ENCODE measurements at places on chromosomes 12 and 14.

DNA sequence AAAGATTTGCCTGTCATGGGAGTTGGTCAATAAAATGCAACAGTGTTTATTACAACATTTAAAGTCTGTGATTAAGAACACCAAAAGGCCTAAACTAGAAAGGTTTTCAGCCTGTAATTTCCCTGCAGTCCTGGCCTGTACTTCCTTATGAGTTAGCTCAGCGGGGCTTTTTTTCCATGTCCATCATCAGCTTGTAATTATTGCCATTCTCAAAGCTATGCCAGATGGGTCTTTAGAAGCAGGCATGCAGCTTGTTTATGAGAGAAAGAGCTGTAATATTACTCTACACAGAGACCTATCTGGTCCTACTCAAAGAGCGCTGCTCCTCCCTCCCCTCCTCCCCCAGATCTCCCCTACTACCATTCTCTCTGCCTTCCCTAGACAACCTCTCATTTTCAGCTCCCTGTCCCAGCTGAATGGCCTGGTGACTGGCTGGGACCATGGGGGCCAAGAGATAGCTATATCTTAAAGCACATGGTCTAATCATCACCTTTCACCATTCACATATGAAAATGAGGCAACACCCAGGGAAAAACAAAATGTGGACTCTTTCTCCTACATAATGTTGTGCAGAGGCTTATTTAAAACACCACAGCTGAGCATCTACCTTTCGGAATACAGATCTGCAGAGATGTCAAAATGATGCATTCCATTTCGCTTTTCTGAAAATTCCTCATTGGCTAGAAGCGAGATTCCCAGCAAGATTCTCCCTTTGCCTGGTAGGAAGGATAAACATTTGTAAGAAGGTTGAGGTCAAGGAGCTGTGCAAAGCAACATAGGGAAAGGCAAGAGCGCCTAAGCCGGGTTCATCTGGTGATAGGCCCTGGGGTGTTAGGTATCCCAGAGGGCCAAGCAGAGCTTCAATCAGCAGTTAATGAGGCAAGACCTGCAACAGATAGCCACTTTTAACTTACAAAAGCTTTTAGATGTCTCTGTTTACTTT is 209.7 kb upstream of the CDKN3 start:
- DNase-seq: no peak

DNA sequence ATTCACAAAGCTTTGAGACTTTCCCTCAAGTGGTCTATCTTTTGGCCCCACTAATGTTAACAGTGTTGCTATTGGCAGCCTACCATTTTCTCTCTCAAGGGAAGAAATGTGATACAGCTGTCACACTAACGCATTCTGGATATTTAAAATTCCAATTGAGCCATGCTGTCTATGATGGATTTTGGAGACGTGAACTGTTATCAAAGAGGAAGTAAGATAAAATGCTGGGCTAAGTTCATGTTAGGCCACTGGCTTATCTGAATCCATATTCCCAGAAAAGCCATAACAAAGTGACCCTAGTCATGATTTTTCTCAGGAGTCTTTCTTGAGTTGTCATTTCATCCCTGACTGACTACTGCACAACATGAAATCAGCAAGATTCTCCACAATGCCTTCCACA is 200.2 kb downstream of the PHLDA1 start:
- no peak for DNase-seq

DNA sequence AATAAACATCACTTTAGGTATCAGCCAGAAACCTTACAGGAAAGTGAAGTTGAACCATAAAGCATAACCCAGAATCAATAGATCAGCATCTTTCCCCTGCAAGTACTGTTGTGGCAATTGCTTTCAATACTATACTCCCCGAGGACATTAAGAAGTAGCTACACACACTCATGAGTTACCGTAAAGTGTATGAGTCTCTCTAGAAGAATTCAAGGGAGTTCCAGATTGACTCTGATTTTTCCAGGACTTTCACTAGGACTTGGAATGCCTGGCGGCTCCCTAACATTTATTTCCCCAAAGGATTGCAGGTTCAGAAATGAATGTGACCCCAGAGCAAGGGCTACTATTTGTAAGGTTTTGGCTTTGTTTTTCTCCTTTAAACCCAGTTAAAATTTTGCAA is 465.4 kb upstream of the MDGA2 start:
- no peak for DNase-seq

- no peak for DNase-seq
These were observed 60.2 kb downstream of the LRCOL1 start for GRCh38 chr12:132550014-132550802.

- DNase-seq: no peak
These were observed 581.2 kb downstream of the LRFN5 start for GRCh38 chr14:42187846-42188245.

- no peak for DNase-seq
These were observed 5.7 kb upstream of the SLCO1A2 start for GRCh38 chr12:21340403-21340802.

DNA sequence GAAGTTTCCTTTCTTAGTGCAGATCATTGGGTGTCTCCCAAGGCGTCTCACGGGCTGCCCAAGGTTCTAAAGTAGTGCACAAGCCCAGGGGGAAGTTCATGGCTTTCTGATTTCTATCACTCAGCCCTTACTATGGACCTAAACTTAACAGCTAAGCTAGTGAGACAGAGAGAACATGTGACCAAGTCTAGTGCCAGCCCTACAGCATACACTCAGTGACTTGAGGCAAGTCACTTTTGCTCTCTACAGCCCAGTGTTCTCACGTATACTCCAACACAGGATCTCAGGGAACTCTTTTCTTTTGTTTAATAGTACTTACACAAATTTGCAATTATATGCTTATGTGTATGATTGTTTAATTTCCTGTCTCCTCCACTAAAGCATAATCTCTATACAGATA is 48.6 kb downstream of the NKX2-1 start:
- no peak for DNase-seq

- no peak for DNase-seq
These were observed 84.0 kb downstream of the LRRC9 start for GRCh38 chr14:60003991-60004390.

- no peak for DNase-seq
These were observed 31.2 kb downstream of the CCDC59 start for GRCh38 chr12:82326905-82327503.

GRCh38 chr14:65421201-65421981 is 8.9 kb downstream of the FUT8 start:
- DNase-seq: no peak

DNA sequence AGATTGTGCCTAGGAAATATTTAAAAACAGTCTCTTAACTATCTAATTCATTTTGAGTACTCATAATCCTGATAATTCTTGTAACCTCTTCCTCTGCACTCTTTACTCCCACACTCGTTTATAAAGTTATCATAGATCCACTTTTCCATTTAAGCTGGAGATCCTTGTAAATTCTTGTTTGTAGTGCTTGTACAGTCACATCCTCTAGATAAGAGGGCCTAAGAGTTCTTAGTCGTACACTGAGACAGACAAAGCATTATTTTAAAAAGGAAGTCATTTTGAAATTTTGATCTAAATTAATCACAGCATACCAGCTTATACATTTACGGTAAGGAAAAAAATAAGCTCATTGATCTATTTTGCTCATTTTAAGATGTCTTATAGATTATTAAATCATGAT is 42.5 kb downstream of the LMO3 start:
- no peak for DNase-seq

GRCh38 chr12:65367396-65367795 is 88.9 kb downstream of the MSRB3 start:
- no peak for DNase-seq

DNA sequence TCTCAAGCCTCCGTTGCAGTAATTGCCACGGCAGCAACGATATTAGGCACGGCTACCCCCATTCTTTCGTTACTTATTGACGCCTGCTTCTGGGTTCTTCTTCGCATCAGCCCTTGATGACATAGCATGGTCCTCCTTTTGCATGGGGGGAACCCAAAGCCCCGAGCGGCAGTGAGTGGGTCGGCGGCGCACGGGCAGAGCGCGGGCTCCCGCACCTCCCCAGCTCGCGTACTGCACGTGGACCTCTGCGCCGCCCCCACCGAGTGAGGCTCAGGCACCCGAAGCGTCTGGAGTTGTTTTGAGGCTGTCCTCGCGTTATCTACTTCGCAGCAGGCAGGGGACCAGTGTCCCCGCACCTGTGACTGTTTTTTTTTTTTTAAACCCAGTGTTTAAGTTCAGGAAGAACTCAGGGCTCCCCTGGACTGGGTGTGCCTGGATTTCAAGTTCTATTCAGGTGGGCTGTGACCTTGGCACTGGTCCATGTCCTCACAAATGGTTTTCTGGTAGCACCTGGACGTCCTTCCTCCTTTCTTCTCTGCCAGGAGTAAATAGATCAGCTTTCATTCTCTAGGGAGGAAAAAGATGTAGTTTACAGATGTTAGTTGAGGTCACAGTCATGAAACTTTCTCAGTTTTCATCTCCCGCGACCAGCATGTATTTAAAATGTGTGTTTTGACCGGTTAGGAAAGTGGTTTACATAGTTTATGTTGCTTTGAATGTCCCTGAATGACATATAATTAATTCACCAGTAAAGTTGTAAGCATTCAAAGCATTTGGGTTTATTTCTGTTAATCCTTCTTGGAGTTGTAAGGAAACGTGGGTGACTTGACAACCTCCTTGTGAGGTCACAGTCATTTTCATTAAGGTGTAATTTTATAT is 1.4 kb upstream of the FOXN4 start:
- DNase-seq: no peak

- no peak for DNase-seq
These were observed 6.9 kb downstream of the MLEC start for GRCh38 chr12:120693848-120694247.

DNA sequence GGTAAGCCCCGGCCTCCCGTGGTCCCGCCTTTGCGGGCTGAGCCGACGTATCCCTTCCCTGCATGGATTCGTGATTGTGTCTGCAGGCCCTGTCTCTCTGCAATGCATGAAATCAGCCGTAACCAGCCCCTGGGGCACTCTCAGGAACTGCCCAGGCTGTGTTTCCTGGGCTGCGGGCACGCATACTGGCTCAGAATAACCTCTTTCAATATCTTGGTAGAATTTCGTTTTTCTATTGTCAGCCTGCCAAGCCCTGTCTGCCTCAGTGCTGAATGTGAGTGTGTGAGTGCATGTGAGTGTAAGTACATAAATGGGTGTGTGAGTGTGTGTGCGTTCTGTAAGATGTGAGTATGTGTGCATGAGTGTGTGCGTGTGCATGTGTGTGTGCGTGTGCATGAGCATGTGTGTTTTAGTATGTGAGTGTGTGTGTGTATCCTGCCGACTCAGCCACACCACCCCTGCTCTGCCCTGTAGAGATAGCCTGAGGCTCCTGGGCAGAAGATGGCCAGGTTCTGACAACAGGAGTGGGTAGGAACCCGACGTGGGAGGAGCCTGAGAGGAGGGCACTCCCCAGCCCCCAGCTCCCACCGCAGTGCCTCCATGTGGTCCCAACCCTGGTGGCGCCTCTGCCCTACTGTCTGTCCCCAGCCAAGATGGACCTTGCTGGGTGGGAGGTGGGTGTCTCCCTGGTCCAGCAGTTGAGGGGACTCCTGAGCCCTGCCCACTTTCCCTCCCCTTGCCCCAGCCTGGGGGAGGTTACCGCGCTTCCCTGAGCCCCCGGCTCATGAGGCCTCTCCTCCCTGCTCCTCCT is 268.8 kb downstream of the ADGRD1 start:
- peak; percentile 33 for DNase-seq

DNA sequence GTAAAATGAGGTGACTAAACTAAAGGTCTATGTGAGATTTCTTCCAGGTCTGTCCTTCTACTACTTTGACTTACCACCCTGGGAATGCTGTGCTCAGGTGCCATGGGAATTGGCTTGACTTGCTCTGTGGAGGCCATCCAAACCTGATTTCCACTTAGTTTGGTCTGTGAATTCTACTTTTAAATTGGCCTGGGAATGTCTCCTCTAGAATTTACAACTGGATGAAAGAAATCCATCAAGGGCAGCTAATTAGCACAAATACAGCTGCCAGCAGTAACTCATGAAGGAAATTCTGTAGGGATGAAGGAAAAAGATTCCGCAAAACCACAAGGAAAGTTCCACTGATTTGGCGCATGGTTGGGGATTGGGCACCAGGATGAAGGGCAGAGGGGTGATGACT is 31.7 kb upstream of the FRMD6 start:
- no peak for DNase-seq

- no peak for DNase-seq
These were observed 170.5 kb upstream of the GARIN2 start for GRCh38 chr14:67018720-67019119.

DNA sequence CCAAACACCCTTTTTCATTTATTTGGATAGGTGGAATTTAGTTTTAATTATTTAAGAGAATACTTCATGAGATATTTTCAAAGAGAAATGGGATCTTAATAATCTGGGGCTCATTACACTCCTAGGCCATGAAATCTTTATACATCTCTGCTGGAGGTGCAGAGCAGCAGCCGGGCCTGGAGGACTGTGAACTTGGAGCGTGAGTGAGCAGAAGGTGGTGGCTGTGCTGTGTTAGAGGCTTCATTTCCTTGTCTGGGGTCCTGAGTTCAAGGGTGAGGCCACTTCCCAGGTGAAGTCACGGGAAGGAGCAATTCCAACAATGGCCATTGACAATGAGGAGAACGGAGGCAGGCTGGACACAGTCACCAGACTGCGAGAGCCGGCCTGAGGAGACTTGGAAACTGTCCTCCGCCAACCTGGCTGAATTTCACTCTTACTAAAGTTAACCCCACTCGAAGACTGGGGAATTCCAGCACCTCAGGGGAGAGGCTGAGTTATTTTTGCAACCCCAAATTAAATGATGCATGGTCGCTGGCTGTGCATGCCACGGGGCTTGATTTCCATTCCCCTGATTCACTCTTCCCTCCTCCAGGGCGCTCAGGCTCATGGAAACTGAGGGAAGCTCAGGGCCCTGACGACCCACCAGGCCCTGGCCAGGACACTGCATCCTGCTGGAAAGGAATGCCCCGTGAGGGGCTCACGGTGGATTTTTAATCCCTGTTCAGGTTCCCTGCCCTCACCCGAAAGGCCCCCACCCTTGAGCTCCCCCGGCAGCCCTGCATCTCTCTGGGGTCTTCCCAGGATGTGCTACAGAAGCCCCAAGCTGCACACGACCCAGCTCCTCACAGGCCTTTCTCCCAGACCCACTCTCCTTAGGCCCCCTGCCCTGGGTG is 22.6 kb upstream of the TRAF3 start:
- DNase-seq: no peak

DNA sequence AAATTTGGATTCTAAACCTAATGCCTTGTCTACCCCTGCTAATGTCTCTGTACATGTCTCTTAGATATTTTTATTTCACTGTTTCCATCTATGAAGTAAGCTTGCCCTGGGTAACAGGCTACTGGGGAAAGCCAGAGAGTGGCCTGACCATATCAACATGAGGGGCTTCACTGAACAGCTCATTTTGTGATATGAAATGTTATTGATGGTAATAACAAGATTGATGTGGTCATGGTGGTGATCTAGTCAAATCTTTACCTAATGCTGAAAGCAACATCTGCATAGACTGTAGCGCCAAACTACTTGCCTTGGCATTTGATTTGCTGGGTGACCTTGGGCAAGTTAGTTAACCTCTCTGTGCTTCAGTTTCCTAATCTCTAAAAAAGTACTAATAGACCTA is 9.9 kb upstream of the DYRK2 start:
- DNase-seq: no peak

GRCh38 chr12:50362671-50363070 is 33.7 kb downstream of the FAM186A start:
- no peak for DNase-seq

Measured in Right ventricle myocardium superior (tissue), 1 donor.